ENCODE measurements at places on chromosomes 2 and 18.

GRCh38 chr18:46678785-46679399 lies 21.9 kb upstream of the LOXHD1 start:
- DNase-seq: no peak

GRCh38 chr2:172623249-172623965 lies 67.5 kb downstream of the PDK1 start:
- peak; percentile 75 for DNase-seq

GRCh38 chr18:79367989-79368388 lies 27.7 kb upstream of the NFATC1 start:
- no peak for DNase-seq

- no peak for DNase-seq
Observed at GRCh38 chr18:27005589-27005988, 140.1 kb upstream of the AQP4 start.

DNA sequence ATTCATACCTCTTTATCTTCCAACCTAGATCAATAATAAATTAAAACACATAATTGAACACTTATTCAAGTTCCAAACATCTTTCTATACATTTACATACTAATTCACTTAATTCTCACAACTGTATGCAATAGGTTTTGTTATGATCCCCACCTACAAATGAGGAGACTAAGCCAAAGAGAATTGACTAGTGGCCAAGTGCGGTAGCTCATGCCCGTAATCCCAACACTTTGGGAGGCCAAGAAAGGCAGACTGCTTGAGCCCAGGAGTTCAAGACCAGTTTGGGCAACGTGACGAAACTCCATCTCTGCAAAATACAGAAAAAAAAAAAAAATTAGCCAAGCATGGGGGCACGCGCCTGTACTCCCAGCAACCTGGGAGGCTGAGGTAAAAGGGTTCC lies 36.8 kb downstream of the KCNG3 start:
- no peak for DNase-seq

GRCh38 chr2:9780368-9781130 lies 62.7 kb upstream of the TAF1B start:
- DNase-seq: no peak

- DNase-seq: no peak
Observed at GRCh38 chr2:204104811-204105210, 168.2 kb downstream of the ICOS start.

GRCh38 chr2:38155-38554 lies 8.2 kb downstream of the FAM110C start:
- DNase-seq: no peak

DNA sequence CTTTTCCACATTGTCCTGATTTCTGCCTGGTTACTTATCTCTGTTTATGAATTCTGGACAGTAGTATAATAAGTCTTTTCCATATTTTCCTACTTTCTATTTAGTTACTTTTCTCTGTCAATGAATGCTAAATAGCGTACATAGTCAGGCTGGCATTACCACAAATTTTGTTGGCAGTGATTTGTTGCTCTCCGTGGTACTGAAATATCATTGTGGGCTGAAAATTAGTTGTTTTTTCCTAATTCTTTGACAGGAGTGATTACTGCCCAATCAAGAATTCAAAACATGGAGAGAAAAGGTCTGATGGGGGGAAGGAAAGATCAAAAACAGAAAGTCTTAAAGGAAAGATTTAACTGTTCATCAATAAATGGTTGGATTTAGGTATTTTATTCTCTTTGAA lies 7.7 kb upstream of the GALNT13 start:
- DNase-seq: no peak

- DNase-seq: peak; percentile 73
Observed at GRCh38 chr2:47488870-47489584, 86.1 kb downstream of the MSH2 start.

DNA sequence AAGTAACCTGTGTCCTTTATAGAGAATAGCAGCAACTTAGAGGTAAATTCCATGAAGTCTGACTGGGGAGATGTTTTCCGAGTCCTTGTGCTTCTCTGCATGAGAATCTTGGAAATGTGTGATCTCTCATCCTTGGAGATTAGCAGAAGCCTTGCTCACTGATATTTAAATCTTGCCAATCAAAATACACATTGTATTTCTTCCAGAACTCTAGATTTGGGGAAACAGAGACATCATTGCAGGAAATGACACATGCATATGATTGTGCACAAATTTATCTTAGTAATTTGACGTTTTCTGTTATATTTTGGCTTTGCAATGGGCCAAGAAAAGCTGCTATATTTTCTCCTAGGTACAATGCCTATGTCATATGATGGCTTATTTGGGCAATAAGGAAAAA lies 182.6 kb downstream of the ZNF804A start:
- no peak for DNase-seq

- no peak for DNase-seq
Observed at GRCh38 chr2:239506961-239507360, 106.1 kb upstream of the HDAC4 start.

GRCh38 chr2:218033590-218034496 lies 31.0 kb upstream of the TNS1 start:
- DNase-seq: no peak

GRCh38 chr18:53749766-53750165 lies 474.7 kb downstream of the MBD2 start:
- no peak for DNase-seq

GRCh38 chr2:224982910-224983711 lies 59.2 kb downstream of the DOCK10 start:
- DNase-seq: peak; percentile 78

DNA sequence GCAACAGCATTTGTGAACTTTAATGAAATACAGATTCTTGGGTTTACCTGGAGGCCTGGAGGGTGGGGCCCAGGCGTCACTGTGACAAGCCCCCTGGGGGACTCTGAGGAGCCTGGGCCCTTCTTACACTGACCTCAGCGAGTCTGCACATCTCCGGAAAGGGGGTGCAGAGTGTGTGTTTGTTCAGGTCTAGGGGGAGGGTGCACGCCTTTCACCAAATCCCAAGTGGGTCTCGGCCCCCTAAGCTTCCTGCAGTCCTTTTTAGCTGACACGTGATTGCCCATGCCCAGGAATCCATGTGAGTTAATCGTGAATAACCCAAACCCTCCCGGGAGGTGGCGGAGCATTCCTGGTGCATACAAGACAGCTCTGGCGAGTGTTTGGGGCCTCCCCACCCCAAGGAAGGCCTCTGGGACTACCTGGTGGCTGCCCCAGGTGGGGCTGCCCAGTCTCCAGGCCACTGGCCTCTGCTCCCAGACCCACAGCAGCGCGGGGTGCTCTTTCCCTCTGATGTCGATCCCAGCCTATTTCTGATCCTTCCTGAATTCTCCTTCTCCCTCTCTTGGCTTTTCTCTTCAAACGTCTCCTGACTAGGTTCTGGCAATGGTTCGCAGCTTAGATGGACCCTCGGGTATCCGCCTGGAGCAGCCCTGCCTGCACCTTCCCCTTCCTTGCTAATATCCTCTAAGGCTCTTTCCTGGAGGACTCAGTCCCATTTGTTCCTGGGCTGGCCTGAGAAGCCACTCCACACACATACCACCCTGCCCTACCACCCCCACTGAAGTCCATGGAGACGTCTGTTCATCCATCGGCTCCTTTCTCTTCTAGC lies 10.0 kb downstream of the NGEF start:
- no peak for DNase-seq

DNA sequence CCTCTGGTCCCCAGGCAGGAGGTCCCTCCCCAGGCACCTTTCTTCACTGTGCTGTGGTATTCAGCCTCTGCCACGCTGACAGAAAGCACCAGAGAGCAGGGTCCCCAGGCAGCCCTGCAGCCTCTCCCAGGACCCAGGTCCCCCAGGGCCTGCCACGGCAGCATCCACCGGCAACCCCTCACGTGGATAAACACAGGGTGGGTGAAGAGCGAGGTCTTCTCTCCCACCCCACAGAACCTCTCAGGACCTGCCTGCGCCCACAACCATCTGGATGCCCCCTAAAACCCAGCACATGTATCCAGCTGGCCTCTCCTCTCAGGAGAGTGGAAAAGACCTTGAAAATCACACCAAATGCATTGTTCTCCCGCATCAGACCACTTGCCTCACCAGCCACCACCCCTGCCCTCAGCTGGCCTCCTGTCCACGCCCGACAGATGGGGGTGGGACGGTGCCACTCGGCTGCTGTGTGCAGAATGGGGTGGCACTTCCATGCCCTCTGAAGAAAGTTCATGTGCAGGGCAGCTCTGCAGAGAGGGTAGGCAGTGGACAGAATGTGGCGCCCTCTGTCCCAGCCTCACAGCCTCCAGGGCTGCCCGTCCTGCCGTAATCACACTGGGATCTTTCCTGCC lies 4.0 kb upstream of the CROCC2 start:
- no peak for DNase-seq

GRCh38 chr2:76975752-76976151 lies 546.4 kb downstream of the LRRTM4 start:
- no peak for DNase-seq

DNA sequence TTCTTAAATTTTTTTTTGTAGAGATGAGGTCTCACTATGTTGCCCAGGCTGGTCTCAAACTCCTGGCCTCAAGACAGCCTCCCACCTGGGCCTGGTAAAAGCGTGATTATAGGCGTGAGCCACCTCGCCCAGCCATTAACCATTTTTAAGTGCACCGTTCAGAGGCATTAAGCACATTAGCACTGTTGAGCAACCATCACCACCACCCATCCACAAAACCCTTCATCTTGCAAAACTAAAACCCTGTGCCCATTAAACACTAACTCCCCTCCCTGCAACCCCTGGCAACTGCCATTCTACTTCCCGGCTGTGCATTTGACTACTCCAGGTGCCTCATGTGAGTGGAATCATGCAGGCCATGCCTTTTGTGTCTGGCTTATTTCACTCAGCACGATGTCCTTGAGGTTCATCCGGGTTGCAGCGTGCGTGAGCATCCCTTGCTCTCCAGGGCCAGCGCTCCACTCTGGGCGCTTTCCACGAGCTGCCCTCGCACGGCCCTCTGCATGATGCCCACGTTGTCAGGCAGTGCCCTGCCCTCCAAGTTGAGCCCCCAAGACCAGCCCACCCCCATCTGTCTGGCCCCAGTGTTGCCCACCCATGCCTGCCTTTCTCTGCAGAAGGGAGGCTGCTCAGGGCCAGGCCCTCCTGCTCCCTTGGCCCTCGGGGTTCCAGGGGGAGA lies 63.0 kb upstream of the GLI2 start:
- DNase-seq: no peak

DNA sequence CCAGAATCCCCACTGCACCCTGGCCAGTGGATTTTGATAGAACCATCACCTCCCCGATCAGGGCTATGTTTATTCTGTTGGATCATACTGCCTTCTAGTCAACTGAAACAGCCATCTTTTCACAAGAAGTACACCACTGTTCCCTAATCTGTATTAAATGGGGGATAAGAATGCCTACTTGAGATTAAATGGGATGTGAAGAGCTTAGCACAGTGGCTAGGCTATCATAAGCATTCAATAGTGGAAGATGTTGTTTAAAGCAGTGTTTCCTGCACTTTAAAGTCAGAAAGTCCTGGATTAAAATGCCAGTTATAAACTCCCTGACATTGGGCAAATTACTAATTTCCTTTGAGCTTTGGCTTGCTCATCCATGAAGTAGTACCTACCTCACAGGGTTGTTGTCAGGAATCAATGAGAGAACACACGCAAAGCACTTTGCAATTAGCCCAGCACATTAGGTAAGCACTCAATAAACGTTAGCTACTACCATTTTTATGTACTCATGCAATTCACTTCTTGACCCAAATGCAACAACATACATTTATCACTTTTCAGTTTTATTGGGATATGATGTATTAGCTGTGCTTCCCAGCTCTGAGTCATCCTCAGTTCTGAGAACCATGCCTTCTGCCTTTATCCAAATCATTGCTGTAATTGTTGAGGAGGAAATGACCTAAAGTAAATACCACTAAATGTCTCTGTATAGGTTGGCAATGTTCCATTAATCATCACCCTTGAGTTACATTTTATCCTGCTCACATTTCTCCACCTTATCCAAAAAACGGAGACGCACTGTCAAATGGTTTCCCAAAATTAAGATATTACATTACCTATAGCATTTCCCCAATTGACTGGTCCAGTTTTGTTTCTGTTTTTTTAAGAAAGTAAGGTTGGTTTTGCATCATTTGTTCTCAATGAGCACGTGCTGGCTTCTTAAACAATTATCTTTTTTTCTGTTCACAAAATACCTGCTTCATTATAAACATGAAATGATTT lies 2.1 kb downstream of the TMEM247 start:
- DNase-seq: peak; percentile 79

GRCh38 chr2:8587920-8588830 lies 93.7 kb upstream of the ID2 start:
- no peak for DNase-seq
